SHP77 (cell line): ENCODE measurements at places on chromosomes 16 and 17.

DNA sequence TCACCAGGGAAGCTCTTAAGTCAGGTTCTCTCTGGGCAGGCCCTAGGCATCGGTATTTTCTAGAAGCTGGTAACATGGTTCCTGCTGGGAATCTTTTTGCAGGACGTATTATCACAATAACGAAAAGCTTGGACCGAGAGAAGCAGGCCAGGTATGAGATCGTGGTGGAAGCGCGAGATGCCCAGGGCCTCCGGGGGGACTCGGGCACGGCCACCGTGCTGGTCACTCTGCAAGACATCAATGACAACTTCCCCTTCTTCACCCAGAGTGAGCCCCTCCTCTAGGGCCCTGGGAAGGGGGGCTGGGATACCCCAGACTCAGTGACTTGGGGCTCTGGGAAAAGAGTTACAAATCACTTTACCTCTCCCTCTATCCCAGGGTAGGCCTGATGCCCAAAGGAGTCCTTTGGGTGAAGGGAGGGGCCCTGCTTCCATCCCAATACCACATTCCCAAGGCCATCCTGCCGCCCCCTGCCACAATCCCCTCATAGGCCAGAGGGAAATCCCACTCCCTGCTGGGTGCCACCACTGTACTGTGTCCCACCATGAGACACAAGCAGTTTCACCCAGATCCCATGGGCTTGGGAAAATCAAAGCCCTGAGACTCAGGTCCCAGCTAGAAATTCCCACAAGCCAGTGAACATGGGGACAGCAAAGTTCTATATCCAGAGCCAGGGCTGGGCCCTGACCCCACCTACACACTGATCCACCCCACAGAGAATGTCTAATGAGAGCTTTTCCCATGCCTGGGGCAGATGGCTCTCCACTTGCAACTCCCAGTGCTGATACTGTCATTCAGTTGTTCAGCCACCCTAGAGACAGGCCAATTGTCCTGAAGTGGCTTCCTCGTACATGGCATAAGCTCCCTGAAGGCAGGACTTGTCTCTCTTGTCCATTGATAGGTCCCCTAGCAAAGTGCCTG is 23.0 kb downstream of the CDH5 start:
- no peak for DNase-seq

GRCh38 chr17:16419929-16420271 is 4.5 kb downstream of the TRPV2 start:
- no peak for DNase-seq

- no peak for DNase-seq
Measured at GRCh38 chr16:81756615-81757356, 22.3 kb upstream of the PLCG2 start.

- DNase-seq = no peak
Measured at GRCh38 chr17:49748223-49748622, 15.7 kb downstream of the FAM117A start.

- no peak for DNase-seq
Measured at GRCh38 chr17:34638526-34639260, 59.3 kb downstream of the TMEM132E start.

- no peak for DNase-seq
Measured at GRCh38 chr16:80468029-80468428, 72.8 kb upstream of the DYNLRB2 start.

GRCh38 chr17:7382901-7383300 is 2.0 kb downstream of the TNK1 start:
- DNase-seq = no peak

DNA sequence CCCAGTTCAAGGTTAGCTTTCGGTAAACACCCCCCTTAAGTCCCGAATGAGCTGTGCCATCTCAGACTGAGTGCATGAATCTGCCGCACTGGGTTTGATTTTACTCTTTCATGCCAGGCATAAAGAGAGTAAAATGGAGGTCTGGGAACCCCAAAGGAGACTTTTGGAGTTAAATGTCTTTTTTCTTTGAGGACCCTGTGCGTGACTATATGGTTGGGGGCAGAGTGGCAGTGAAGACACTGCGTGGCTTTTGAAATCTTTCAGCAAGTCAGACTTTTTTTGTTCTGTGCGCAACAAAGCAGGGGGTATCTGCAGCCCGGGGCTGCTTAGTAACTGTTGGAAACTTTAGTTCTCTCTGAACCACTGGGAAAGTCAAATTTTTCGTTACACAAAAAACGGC is 392.9 kb upstream of the SALL1 start:
- no peak for DNase-seq

- no peak for DNase-seq
Measured at GRCh38 chr17:8502126-8502525, 66.4 kb downstream of the NDEL1 start.

DNA sequence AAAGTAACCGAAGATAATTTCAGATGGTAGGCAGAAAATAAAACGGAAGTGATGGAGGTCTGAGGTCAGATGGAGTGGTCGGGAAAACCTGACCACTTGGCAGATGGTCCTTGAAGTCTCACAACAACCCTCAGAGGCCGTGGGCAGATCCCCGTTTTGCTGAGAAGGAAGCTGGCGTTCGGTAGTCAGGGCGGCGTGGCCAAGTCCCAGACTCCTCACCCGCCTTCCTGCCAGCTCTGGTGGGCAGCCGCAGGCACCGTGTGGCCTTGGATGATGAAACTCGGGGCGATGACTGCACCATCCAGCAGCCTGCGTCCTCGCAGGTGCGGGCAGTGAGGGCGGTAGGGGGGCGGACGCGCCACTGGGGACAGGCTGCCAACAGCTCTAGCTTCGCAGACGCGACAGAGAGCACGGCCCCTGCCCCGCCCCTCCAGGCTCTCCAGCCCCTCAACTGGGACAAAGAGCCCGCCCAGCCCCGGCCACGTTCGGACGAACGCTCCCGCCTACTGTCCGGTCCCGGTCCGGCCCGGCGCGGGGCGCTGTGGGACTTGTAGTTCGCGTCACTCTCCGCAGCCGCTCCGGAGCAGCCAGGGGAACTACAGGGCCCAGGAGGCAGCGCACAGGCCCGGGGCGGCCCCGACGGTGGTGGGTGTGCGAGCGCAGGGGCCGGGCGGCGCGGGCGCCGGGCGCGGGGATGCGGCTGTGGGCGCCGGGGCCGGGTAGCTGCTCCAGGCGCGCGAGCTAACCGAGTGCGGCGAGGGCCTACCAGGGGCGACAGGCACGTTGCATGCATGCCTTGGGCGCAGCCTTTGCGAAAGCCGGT is at the start of gene GPT2:
Gene GPT2 (plus strand): TSS at position 673 of the 823 bp plus-strand sequence. CDS start 354 bp downstream, outside the sequence.
- peak; percentile 99 for DNase-seq

DNA sequence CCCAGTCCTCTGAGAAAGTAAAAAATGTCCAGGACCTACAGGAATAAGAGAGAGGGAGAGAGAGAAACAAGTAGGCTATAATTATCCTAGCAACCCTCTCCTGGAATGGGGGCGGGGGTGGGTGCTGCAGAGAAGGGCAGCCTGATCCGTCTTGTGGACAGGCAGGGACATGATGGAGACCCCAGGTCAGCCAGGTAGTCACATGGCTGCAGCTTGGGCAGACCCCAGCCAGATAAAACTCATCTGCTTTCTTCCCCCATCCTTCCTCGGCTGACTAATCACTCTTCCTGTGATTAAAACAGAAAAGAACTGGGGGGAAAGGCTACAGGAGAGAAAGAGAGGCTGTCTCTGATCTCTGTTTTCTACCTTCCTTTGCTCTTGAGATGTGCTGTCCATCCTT is 32.6 kb downstream of the COPZ2 start:
- DNase-seq = no peak

- no peak for DNase-seq
Measured at GRCh38 chr17:14329900-14330491, 29.1 kb downstream of the HS3ST3B1 start.

DNA sequence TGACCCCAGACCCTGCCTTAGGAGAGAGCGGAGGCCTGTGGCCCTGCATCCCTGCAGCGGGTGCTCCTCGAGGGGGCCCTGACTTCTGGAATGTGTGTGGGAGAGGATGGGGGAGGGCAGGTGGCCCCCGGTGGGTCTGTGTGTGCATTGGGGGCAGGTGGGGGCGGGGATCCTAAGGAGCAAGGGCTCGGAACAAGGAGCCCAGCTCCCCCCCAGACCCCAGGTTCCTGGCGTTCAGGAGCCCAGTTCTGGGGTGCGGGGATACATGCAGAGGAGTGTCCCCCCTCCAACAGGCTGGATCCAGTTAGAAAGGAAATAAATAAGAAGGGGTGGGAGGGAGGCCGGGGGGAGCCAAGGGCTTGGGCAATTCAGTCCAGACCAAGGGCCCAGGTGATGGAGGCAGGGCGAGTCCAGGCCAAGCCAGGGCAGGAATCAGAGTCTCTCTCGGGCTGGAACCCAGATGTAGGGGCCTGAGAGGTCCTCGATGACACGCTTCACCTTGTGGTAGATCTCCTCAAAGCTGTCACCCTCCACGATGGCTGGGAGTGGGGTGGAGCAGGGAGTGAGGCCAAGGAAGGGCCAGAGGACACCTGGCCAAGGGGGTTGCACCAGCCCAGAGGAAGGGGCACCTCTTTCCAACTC is 11.2 kb upstream of the ASGR1 start:
- DNase-seq = no peak

DNA sequence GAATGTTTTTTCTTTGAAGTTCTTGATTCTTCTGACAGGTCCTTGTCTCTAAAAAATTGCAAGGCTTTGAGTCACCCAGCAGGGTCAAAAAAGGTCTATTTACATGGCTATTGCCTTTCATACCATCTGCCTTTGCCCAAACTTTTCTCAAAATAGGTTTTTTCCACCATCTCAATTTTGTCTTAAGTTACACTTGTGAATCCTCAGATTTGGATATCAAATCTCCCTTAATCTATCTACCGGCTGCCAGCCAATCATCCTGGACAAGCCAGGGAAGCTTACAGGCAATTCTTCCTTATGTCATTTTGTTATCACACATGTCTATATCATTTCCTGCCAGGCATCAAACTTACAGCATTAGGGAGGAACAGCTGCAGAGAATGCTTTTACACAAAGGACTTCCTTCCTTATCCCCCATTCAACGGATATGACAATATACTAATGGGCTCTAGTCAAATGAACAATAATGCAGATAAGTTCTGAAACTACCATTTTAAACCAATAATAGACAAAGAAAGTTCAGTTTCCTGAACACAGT is 104.1 kb upstream of the CORO6 start:
- DNase-seq = no peak

- no peak for DNase-seq
Measured at GRCh38 chr16:65044026-65044425, 77.8 kb downstream of the CDH11 start.

DNA sequence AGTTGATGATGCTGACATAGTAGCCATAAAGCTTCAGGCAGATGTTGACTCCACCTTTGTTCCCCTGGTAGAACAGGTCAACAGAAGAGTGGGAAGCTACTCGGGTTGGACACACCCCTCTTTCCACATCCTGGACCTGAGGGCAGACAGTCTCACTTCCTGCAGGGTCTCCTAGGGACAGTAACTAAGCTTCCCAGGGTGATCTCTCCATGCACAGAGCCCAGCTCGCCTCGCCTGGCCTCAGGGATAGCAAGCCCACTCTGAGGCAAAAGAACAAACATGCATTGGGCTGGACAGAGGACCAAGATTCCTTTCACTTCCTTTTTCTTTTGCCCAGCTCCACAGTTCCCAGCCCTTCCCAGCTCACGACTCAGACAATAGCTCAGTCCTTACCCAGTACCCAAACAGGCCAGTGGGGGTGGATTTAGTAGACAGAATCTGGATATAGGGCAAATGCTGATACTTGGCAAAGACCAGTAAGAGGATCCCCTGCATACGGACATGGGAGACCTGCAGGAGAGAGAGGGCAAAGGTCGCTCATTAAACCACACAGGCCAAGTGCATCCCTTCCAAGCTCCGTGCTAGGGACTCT is 7.0 kb downstream of the INPP5K start:
- no peak for DNase-seq

GRCh38 chr17:58112970-58113631 is 29.9 kb downstream of the DYNLL2 start:
- peak; percentile 62 for DNase-seq

DNA sequence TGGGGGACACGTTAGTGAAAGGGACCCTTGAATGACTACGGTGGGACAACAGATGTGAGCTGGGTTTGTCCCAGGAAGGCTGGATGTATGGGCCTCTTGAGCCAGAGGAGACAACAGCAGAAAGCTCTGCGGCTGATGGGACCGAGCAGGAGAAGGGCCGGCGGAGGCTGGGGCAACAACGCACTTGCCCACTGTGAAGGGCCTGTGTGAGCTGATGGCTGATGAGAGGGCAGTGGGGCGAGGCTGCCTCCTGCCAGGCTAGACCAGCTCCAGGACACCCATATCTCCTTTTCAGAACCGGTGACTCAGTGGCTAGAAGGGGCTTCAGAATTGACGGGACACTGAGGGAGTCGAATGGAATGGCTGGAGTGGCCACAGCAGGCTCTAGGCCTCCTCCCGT is 250.1 kb downstream of the SEC14L1 start:
- DNase-seq = no peak

DNA sequence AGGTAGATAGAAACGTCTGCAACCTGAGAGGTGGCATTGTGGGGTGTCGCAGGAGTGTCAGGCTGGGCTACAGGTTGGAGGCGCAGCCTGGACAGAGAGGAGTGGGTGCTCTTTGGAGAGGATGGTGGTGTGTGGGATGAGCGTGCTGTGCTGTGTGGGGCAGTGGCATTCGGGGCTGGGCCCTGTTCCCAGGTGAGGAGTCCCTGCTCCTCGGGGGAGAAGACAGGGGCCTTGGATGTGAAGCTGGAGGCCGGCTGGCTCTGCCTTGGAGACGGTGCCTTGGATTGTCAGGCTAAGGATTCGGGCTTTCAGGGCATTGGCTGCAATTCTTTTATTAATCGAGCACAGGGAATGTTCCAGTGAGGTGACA is 69.3 kb downstream of the BANP start:
- no peak for DNase-seq

DNA sequence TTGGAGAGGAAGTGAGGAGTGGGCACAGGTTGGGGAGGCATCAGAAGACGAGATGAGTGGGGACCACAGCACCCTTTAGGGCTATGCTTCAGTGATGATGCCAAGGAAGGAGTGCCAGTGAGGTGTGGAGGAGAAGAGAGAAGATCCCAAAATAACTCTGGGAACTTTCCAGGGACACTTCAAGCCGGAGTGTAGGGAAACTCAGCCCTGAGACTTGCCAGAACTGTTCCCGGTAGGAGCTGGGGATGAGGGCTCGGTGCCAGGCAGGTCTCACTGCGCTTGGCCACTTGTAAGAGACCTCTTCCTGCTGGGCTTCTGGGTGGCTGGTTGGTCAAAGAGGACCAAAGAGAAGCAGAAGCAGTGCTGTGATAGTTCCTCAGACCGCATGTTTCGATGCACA is 63.6 kb downstream of the SHISA6 start:
- no peak for DNase-seq

DNA sequence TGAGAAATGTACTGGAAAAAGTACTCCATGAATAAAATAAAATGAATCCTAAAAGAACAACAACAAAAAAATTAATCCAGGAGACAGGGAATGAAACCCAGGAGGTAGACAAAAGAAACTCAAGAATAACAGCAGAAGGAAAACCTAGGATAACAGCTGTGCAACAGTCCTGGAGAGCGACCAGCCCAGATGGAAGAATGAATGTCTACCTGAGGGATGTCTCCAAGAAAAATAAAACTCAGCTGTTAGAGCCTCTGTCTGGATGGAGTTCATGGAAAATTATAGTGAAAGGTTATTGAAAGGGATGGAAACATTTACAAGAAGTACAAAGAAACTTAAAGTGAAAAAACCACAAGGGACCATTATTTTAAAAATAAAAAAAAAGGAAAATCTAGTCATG is 135.8 kb upstream of the CA10 start:
- no peak for DNase-seq

GRCh38 chr16:2008009-2008526 is 1.6 kb downstream of the ZNF598 start:
- no peak for DNase-seq

- no peak for DNase-seq
Measured at GRCh38 chr17:76911299-76912017, 43.3 kb downstream of the MGAT5B start.

- DNase-seq = no peak
Measured at GRCh38 chr17:28811651-28812090, 30.9 kb downstream of the FAM222B start.
